ENCODE measurements at places on chromosomes 5 and 9.

- no peak for DNase-seq
These were observed 74.9 kb downstream of the GTF3C4 start for GRCh38 chr9:132744881-132745755.

DNA sequence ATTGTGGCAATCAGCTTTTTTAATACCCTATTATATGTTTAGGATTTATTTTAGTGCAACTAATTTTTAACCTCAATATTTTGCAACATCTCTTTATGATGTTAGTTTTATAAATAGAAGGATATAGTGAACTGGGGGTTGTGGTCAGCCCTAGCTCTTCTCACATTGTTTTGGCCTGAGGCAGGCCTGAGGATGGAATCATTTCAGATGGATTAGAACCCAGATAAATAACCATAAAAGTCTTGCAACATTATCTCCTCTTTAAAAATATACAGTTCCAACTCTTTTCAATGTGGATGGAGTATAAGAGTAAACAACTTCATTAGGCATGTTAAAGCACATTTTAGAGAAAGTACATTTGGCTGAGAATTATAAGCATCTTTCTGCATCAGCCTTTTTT lies 522.7 kb downstream of the NR2F1-AS1 start:
- DNase-seq: no peak

DNA sequence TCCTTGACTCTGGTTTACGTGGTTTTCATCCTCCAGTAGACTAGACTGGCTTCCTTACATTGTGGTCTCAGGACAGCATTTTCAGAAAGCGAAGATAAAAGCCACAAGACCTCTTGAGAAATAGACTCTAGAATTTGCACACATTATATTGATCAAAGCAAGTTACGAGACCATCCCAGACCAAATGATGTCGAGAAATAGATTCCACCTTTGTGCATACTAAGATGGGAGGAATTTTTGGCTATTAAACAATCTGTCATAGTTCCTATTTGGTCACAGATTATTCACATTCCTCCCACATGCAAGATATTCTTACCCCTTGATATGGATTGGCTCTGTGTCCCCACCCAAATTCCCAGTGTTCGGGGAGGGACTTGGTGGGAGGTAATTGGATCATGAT lies 65.6 kb downstream of the TEX10 start:
- DNase-seq: no peak

- DNase-seq: no peak
These were observed 55.4 kb downstream of the ADGRV1 start for GRCh38 chr5:90613918-90614504.
